Activated naive CD4-positive, alpha-beta T cell treated with anti-CD3 and anti-CD28 coated beads, Interleukin-2, amount 10 ng/mL, durations not matched to agents 7 days and 5 days (primary cell): ENCODE measurements at places on chromosomes 12 and 14.

DNA sequence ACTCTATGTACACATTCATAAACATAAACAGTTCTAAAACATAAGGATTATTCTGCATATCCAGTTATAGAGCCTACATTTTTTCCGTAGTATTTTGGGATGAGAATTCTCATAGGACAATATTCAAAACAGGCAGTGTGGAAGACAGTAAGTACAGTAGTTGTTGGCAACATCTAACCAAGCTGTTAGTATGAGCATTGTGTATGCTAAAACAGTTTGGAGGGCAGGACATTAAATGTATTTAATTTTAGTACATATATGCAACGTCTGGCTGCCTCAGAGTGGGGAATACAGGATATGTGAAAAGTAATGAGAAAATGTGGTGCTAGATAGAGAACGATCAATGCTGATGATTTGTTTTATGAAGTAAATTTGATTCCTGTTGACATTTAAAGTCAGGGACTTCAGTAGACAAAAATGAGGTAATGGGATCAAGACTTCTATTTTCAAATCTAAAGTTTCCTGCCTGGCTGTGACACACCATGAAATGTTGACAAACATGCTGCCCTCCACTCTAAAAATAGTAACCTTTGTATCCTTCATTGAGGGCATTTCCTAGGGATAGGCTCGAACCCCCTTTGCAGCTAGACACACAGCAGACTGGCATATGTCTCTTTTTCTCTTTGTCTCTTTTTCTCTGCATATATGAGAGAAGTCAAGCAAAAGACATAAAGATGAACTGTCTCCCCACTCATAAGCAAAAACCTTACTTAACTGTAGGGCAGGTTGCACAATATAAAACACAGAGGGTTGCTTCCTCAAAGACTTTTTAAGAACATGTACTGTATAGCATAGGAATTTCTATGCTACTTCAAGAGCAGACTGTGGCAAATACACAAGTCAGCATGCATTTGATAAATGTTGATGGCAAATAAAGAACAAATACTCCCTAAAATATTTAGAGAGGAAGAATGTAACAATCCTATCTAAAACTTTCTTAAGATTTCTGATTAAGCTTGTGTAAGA is 75.5 kb upstream of the GTF2A1 start:
- H3K4me3 ChIP-seq, result no peak overlapping the region
- no peak overlapping the region for H3K27ac ChIP-seq
- H3K27me3 ChIP-seq, result peaks cover 4% of the 10 kb centered on the region
- H3K4me1 ChIP-seq, result no peaks in the 10 kb centered on the region

- H3K36me3 ChIP-seq, result peaks cover 56% of the 10 kb centered on the region
- H3K4me3 ChIP-seq, result no peak overlapping the region
- H3K27ac ChIP-seq, result no peak overlapping the region
- no peaks in the 10 kb centered on the region for H3K4me1 ChIP-seq
Measured at GRCh38 chr14:50762001-50762930, 68.7 kb downstream of the NIN start.

DNA sequence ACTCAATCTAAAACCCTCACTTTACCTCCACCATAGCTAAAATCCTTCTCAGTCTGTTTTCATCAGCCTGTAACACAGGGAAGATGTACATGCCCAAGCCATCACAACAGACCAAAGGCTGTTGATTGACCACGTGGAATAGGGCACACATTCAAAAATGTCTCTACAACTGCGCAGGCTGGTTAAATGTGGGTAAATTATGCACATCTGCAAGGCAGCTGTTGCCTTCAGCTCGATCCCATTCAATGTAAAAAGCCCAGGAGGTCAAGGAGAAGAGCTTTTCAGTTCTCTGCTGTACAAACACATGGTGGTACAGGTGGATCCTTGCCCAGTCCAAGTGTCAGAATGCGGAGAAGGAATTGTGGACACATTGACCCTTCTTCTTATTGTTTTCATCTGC is 354.0 kb downstream of the FLRT2 start:
- DNase-seq, result no peak
- H3K36me3 ChIP-seq, result no peaks in the 10 kb centered on the region
- no peaks in the 10 kb centered on the region for H3K27me3 ChIP-seq
- no peaks in the 10 kb centered on the region for H3K4me1 ChIP-seq
- H3K27ac ChIP-seq, result no peak overlapping the region

- H3K36me3 ChIP-seq, result no peaks in the 10 kb centered on the region
- H3K4me3 ChIP-seq, result no peak overlapping the region
- H3K4me1 ChIP-seq, result no peaks in the 10 kb centered on the region
- no peaks in the 10 kb centered on the region for H3K27me3 ChIP-seq
- no peak for DNase-seq
Measured at GRCh38 chr12:63323942-63324341, 172.9 kb upstream of the AVPR1A start.

GRCh38 chr12:12902036-12902435 is 10.7 kb downstream of the GPRC5A start:
- H3K4me1 ChIP-seq, result peaks cover 16% of the 10 kb centered on the region
- no peak for DNase-seq
- no peaks in the 10 kb centered on the region for H3K36me3 ChIP-seq
- H3K27ac ChIP-seq, result no peak overlapping the region

GRCh38 chr12:75489187-75489586 is 8.6 kb downstream of the GLIPR1 start:
- H3K4me3 ChIP-seq, result no peak overlapping the region
- H3K27ac ChIP-seq, result peak overlapping the region; percentile 24
- H3K36me3 ChIP-seq, result peaks cover 24% of the 10 kb centered on the region
- no peak for DNase-seq
- H3K4me1 ChIP-seq, result peaks cover 27% of the 10 kb centered on the region
